ENCODE measurements at places on chromosomes 6 and 20. TPM values are rescaled to one million over a fixed set of nuclear protein-coding genes. Genes with fewer than 3 reads are reported as not detected.

The PGC gene
- not detected for total RNA-seq

The RHAG gene
- total RNA-seq = not detected

The PREX1 gene
- total RNA-seq = 17.3 TPM

The C2 gene
- total RNA-seq = 1.2 TPM

The PRL gene
- not detected for total RNA-seq

The FOXQ1 gene
- not detected for total RNA-seq

The SLC23A2 gene
- 12.4 TPM for total RNA-seq

The KCNQ5 gene
- 0.37 TPM for total RNA-seq

The BTN1A1 gene
- total RNA-seq = not detected

The CALHM5 gene
- 0.17 TPM for total RNA-seq

The RSPO4 gene
- total RNA-seq = 1.3 TPM

DNA sequence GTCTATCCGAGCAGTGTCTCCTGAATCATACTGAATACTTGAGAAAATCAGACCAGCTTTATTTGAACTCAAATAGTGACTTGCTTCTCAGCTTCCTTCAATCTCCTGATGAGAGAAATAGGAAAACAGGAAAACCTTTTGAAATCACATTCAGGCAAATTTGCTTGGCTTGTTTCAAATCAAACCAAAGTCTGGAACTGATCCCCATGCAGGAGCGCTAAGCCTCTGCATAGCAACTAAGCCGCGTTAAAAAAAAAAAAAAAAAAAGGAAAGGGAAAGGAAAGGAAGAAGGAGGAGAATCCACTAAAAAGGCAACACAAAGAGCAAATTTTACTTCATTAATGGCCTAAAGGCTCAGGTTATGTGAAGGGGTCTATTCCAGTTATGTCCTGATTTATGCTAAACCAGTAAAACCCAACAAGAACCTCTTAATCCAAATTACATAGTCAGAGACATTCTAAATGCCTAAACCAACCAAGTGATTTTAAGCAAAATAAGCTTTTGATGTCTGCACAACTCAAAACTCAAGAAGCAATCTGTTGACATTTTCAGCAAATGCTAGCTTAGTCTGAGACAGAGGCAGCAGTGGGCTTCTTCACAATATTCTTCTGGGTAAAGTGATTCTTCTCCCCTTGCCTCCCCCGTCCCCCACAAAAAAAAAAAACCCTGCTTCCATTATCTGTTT, 112.5 kb downstream of the SOBP start:
- no peak for ATAC-seq

GRCh38 chr6:41171908-41172307, 9.0 kb upstream of the TREM2 start:
- ATAC-seq = no peak

- no peak for ATAC-seq
These were observed 40.0 kb upstream of the OPN5 start for GRCh38 chr6:47741807-47742206.

GRCh38 chr6:70538376-70538775, 28.4 kb upstream of the SDHAF4 start:
- ATAC-seq = no peak

DNA sequence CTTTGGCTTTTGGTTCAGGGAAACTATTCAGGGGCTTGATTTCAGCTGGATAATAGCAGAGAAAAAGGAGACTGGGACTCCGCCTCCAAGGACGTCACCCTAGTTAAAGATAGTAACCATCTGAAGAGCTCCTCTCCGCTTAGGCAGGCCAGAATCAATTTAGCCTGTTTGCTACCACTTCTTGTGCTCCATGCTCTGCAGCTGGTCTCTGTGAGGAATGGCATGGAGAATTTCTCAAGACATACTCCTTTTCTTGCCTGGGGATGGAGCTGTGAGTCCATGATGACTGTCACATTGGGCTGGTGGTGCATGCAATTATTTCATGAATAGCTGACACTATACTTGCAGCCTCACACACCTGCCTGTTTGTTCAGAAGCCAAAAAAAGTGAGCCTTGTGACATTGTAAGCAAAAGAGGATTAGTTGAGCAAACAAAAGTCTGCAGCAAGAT, 61.4 kb downstream of the TXLNB start:
- peak; percentile 24 for ATAC-seq

DNA sequence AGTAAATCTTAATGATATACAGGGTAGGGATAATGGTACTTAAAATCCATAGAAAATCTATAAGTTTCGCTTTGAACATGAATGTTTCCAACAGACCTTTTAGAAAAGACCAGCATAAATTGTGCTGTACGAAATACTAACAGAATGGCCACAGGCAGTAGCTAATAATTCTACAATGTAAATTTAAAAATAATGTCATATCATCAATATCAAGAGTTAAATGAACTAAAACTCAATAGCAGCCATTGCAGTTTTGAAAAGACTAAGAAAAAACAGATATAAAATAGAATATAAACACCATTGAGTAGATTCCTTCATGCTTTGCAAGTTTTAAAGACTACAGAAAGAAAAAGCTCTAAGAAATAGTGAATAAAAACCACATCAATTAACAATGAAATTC, 14.7 kb downstream of the TBC1D32 start:
- no peak for ATAC-seq

DNA sequence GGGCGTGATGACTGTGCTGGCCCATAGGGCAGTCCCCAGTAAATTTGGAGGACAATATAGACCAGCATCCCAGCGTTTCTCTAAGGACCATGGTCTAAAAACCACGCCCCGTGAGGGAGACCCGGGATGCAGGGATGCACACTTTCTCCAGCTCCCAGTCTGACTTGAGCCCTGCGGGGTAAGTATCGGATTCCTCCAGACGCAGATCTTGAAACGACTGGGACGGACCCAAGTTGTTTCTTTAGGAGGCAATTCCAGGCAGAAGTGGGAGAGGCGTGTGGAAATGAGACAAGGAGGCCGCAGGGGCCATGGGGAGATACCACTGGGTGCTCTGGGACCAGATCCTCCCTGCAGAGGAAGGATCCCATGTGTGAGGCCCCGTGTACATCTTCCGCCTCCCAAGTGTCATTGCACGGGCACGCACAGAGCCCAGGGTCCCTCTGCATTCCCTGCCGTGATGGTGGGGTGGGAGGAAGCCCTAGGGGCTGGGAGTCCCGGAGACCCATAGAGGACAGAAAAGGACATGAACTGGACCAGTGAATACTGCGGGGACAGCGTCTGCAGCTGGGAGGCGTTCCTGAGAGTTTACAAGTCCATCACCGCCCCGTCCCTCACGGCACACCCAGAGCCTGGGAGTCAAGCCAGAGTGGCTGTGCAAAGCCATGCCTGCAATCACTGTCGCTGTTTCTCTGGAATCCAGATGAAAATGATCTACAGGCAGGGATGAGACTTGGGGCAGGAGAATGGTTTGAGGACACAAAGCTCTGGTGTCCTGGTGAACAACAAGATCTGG, 522.9 kb downstream of the CDH26 start:
- no peak for ATAC-seq

- peak; percentile 46 for ATAC-seq
These were observed 24.7 kb upstream of the BLCAP start for GRCh38 chr20:37552415-37552814.

- no peak for ATAC-seq
These were observed 40.3 kb downstream of the STX11 start for GRCh38 chr6:144190593-144190992.

DNA sequence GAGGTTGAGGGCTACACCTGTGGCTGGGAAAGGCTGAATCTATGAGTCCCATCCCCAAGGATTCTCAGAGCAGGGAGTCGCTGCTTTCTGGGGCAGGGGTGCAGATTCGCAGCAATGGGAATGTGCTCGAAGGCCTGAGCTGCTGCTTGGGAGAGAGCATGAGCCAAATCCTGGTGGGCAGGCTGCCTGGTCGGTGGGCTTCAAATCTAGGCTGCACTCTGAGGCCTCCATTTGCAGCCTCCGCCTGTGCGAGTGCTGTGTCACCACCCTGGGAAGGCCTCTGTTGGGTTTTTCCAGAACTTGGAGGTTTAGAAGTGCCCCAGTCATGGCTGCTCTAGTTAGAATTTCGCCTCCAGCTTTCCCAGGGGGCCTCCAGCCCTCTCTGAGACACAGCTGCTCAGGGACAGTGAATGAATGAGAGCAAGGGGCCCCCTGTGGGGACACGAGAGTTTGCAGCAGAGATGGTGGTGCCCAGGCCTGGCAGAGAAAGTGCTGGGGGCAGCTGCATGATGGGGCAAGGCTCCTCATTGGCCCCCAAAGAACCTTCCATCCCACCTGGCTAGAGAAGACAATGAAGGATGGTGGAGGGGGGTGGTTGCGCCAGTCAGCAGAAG, 31.1 kb upstream of the RNF24 start:
- no peak for ATAC-seq

- no peak for ATAC-seq
These were observed 9.6 kb downstream of the RIPOR2 start for GRCh38 chr6:24926192-24926591.

DNA sequence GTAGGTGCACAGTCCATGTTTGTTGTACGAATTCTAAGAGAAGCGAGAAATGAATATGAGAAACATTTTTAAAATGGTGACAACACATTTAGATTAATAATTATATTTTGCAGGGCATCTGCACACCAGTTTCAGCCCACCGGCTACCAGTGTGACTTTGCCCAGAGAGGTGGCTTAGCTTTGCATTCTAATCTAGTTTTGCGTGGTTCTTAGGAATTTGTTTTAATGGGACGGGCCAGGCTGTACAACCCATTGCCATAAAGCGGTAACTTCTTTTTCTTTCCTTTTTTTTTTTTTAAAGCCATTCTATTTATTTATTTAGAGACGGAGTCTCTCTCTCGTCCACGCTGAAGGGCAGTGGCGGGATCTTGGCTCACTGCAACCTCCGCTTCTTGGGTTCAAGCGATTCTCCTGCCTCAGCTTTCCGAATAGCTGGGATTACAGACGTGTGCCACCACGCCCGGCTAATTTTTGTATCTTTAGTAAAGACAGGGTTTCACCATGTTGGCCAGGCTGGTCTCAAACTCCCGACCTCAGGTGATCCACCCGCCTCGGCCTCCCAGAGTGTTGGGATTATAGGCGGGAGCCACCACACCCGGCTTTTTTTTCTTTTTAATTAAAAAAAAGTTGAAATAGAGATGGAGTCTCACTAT, 829 bp downstream of the MANBAL start:
- ATAC-seq = no peak

DNA sequence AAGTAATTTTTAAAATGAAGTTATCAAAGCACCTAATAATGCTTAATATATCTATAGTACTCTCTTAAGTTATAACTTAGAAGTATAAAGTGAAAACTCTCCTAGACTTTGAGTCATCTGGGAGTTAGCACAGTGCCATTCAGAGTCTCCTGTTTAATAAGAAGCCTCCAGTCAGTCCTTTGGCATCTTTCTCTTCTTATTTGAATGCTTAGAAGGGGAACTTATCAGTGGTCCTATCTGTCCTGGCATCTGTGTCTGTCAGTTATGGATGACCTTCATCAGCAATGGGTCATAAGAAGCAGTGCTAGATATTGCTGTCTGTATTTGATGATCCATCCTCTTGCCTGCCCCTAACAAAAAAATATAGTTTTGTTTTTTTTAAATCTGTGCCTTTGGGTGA, 15.2 kb downstream of the TMEM200A start:
- ATAC-seq = no peak

DNA sequence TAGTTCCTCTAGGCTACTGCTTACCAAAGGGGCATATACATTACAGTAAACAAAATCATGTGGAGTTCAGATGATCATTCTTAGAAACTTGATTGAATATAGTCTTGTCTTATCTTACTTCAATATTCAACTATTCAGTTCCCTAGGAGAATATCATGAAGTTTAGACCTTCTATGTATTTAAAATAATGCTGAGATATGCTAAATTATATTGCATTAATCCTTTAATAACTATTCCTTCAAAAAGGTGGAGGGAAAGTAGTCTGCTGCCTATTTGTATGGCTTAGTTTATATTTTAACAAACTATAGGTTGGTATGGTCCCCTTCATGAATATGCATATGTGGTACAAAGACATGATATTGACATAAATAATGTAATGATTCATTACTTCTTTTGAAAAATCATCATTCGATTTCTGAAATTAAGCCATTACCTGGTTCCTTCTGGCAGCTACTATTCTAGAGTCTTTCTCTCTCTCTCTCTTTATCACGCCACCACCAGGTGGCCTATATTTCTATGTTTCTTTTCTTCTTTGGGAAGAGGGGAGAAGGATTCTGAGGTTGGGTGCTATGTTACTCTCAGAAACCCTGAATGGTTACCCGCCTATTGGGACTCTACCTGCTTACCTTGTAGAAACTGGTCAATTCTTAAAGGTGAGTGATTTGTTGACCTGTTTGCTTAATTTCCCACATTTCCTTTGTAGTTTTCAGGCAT, 855.8 kb downstream of the HACE1 start:
- no peak for ATAC-seq

GRCh38 chr6:53588816-53589509, 44.1 kb upstream of the GCLC start:
- ATAC-seq = no peak

Data from motor neuron (in vitro differentiated cells).